ENCODE measurements at places on chromosomes 2 and 18.

DNA sequence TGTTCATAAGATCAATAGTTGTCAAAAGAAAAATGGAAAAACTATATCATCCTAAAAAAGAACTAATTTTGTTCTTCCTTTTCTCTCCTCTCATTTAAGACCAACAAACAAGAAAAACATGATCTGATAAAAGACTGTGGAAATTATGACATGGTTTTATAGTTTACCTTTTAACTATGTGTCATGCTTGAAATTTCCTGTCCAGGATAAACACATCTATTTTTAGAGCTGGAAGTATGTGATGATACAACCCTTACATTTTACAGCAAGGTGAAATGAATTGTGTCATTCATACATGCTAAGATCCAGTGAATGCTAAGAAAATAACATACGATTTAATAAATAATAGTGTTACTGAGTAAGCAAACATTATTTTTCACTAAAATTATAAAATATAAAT is 89.9 kb downstream of the GULP1 start:
- no peaks in the 10 kb centered on the region for H3K27me3 ChIP-seq
- H3K4me1 ChIP-seq, result no peaks in the 10 kb centered on the region
- no peak overlapping the region for H3K4me3 ChIP-seq
- DNase-seq, result no peak
- H3K36me3 ChIP-seq, result no peaks in the 10 kb centered on the region
- H3K27ac ChIP-seq, result no peak overlapping the region

- no peaks in the 10 kb centered on the region for H3K36me3 ChIP-seq
- H3K27me3 ChIP-seq, result no peaks in the 10 kb centered on the region
- H3K4me3 ChIP-seq, result no peak overlapping the region
- H3K27ac ChIP-seq, result no peak overlapping the region
- no peak for DNase-seq
Observed at GRCh38 chr2:175843625-175844024, 158.4 kb downstream of the LNPK start.

DNA sequence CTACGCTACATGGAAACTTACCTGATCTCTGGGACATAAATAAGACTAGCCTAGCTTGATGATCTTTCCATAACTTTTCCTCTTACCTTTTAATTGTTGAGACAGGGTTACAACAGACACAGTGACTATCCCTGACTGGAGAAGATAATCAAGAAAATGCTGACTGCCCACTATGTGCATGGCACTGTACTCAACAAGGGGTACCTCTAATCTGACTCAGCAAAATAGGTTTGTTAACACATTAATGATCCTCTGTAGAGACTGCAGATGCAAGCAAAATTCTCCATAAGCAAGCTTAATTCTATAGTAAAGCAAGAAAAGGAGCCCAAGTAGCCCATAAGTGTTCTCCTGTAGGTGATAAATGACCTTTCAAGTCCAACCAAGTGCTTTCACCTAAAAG is 25.5 kb downstream of the ACVR1C start:
- DNase-seq, result no peak
- H3K27ac ChIP-seq, result no peak overlapping the region
- no peaks in the 10 kb centered on the region for H3K27me3 ChIP-seq
- no peaks in the 10 kb centered on the region for H3K4me1 ChIP-seq
- no peaks in the 10 kb centered on the region for H3K36me3 ChIP-seq

GRCh38 chr2:36456227-36457175 is 100.9 kb downstream of the CRIM1 start:
- no peak for DNase-seq
- no peaks in the 10 kb centered on the region for H3K27me3 ChIP-seq
- no peak overlapping the region for H3K4me3 ChIP-seq
- H3K27ac ChIP-seq, result no peak overlapping the region

- H3K36me3 ChIP-seq, result no peaks in the 10 kb centered on the region
- no peak overlapping the region for H3K4me3 ChIP-seq
- H3K27me3 ChIP-seq, result no peaks in the 10 kb centered on the region
Observed at GRCh38 chr2:134846213-134846612, 7.8 kb downstream of the ACMSD start.

DNA sequence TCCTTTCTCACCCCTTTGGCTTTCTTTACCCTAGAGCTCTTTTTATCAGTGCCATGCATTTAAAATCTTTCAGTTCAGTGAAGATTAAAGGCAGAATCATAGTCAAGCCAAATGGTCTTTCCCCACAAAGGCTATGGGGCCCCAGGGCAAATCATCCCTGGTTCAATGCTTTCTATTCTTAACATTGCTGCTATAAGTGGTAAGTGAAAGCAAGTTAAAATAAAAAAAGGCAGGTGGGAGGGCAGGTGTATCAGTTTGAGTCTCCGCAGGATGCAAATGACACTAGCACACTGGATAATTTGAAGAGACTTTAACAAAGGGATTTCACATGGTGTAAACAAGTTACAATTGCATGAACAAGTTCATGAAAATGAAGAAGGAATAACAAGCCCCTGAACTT is 757.4 kb downstream of the SATB2 start:
- H3K4me1 ChIP-seq, result no peaks in the 10 kb centered on the region
- DNase-seq, result no peak
- H3K27me3 ChIP-seq, result no peaks in the 10 kb centered on the region
- H3K36me3 ChIP-seq, result no peaks in the 10 kb centered on the region
- no peak overlapping the region for H3K27ac ChIP-seq
- no peak overlapping the region for H3K4me3 ChIP-seq

GRCh38 chr2:27954771-27955383 is 64.3 kb downstream of the BABAM2 start:
- H3K4me3 ChIP-seq, result peak overlapping the region; percentile 3
- no peak overlapping the region for H3K27ac ChIP-seq
- peaks cover 26% of the 10 kb centered on the region for H3K4me1 ChIP-seq
- no peaks in the 10 kb centered on the region for H3K36me3 ChIP-seq
- no peak for DNase-seq
- no peaks in the 10 kb centered on the region for H3K27me3 ChIP-seq

- no peak overlapping the region for H3K4me3 ChIP-seq
- no peak for DNase-seq
- no peak overlapping the region for H3K27ac ChIP-seq
- H3K27me3 ChIP-seq, result peaks cover 6% of the 10 kb centered on the region
- H3K4me1 ChIP-seq, result no peaks in the 10 kb centered on the region
- no peaks in the 10 kb centered on the region for H3K36me3 ChIP-seq
Observed at GRCh38 chr2:9143264-9143815, 63.3 kb upstream of the ASAP2 start.
